Fibroblast of skin of scalp (primary cell): ENCODE measurements at places on chromosomes 12 and 14.

- peak; percentile 95 for DNase-seq
These were observed 1.8 kb downstream of the DCN start for GRCh38 chr12:91180582-91181395.

DNA sequence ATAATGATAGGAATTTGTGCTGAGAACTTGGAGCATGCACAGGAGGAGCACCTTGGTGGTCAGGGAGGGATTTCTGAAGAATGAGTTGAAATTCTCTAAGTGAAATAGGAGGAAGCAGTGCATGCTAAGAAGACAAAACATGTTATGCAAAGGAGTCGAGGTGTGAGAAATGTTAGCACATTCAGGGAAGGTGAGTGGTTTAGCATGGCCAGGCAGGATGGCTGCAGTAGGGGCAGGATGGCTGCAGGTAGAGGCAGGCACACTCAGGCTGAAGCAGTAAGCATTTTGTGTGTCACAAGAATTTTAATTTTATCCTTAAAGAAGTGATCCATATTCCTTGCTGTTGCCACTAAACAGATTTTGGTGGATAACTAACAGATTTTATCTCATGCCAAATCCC lies 46.3 kb downstream of the CATSPERB start:
- DNase-seq, result no peak

- DNase-seq, result no peak
These were observed 24.4 kb upstream of the YARS2 start for GRCh38 chr12:32780071-32780470.

- DNase-seq, result no peak
These were observed 742.7 kb downstream of the VRK1 start for GRCh38 chr14:97539884-97540283.

DNA sequence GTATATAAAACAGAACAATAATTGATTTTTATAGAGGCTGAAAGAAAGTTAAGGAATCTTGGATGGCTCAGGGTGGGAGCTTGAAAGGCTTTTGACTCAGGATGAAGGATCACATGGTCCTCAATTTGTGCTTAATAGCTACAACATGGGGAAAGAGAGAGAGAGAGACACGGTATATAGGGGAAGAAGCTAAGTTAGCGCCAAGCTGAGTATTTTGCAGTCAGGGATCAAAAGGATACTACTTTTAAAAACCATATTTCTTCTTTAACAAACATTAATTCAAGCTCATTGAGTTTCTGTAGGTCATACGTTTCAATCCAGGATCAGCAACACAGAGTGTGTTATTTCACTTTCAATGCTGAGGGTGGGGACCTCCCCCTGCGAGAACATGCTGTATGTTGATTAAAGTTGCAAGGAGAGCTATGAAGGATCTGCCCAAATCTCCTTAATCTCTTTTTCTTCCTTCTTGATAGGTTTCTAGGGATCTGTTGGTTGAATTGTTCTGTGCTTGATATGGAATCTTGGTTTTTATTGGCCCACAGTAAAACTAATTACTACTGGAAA lies 133.1 kb upstream of the NUDT4 start:
- no peak for DNase-seq

DNA sequence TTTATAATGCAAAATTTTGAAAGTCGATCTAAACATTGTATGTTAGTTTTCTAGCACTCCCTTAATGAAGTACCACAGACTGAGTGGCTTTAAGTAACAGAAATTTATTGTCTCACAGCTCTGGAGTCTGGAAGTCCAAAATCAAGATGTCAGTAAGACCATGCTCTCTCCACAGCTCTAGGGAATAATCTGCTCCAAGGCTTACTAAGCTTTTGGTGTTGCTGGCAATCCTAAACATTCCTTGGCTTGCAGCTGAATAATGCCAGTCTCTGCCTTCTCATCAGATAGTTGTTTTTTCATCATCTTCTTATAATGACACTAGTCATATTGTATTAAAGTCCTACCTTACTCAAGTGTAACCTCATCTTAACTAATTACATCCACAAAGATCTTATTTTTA lies 102.2 kb downstream of the RASSF9 start:
- DNase-seq, result peak; percentile 47

GRCh38 chr14:51240804-51241380 lies 845 bp downstream of the TMX1 start:
- no peak for DNase-seq

GRCh38 chr14:100820957-100821356 lies 5.0 kb upstream of the MEG3 start:
- DNase-seq, result no peak

- DNase-seq, result no peak
These were observed 116.4 kb downstream of the PDZRN4 start for GRCh38 chr12:41304526-41304925.

DNA sequence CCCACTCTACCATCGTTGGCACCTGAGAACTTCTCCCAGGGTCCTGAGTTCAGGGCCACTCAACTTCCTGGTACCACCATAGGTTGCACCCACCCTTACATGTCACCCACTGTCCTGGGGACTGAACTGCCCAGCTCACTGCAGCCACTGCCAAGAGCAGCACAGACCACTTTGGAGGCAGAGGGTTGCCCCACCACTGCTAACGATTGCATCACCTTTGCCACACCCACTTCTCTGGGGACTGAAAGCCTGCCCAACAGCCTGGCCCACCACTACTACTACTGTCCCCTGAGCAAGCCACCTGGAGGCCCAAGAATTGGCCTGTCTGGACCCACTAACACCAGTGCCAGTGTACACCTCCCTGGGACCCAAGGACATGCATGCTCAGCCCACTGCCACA lies 27.6 kb downstream of the CACNA2D4 start:
- no peak for DNase-seq

DNA sequence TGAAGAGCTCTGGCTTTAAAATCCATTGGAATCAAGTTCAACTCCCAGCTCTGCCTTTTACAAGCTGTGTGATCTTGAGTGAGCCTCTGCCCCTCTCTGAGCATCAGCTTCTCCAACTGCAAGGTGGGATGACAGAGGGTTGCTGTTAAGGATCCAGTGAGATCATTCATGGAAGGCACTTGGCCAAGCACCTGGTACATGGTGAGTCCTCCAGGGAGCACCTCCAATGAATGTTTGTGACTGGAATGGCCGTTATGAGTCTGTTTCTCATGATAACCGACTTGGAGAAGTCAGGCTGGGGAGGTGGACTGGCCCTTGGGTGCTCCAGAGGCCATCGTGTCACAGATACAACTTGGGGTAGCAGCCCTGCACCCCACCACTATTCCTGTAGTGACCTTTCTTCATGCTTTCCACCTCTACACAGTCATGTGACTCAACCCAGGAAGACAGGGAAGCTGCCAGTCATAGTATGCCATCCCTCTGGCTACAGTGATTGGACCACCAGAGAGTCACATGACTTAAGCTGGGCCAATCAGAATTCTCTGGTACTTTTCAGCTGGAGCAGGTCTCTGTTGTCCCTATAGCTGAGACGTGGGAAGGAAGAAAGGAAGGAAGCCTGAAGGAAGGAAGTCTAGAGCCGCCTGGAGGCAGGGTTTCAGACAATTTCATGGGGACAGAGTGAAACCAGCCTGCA lies 146.5 kb upstream of the MYL2 start:
- no peak for DNase-seq

DNA sequence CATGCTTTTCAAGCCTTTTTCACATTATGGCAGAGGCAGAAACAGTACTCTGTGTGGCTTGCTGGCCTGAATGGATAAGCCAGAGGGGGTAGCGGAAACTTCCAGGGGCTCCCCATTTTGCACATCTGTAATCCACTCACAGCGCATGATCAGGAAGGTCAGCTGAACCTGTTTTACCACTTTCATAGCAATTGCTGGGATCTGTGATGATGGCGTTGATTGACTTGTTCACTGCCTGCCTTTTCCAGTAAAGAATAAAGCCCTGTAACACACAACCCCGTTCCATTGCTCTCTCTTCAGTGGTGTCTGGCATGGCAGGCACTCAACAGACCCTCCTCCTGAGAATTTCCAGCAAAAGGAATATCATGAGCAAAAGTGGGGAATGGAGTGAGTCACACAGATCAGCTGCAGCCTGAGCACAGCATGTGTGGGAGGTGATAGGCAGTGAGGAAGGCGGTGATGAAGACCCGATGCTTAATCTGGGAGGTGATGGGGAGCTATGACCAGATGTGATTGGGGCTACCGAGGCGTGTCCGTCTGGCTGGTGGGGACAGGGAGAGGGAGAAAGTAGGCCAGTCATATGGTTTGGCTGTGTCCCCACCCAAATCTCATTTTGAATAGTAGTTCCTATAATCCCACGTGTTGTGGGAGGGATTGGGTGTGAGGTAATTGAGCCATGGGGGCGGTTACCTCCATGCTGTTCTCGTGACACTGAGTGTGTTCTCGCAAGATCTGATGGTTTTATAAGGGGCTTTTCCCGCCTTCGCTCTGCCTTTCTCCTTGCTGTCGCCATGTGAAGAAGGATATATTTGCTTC lies 44.7 kb upstream of the CHST11 start:
- DNase-seq, result no peak

DNA sequence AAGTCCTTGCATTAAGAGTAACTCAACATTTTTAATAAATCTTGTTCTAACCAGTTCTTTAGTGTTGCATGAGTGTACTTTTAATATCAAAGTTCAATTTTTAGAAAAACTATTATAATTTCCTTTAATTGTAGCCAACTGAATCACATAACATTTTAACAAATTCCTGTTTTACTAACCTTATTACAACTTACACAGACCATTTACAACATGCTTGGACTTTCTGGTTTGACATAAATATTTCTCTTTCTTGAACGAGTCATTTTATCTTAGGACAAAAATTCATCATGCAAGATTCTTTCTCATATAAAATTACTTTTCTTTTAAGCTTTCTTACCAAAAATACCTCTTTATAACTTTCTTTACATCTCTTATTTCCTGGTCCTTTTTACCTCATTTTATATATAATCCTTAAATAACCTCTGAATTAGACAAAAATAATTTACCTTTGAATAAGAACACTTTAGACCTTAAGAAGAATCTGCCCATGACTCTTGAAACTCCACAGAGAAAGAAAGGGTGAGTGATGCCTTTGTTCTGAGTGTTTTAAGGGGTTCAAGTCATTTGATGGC lies 3.9 kb downstream of the SLCO1A2 start:
- no peak for DNase-seq

DNA sequence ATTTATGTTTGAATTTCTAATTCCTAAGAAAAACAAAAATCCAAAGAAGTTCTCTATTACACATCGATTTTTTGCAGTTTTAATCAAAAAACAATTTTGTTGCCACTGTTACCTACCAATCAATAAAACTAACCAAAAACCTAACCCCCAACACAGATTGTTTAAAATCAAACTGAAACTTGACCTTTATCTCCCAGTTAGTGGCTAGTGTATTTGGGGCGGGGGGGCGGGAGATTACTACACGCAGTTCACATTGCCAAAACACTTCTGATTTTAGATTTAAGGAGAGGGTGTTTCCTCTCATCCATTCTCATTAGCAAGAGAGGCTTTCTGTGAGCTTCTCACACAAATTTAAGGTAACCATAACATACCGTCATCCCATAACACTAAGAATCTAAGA lies 6.4 kb downstream of the CDC42BPB start:
- no peak for DNase-seq

DNA sequence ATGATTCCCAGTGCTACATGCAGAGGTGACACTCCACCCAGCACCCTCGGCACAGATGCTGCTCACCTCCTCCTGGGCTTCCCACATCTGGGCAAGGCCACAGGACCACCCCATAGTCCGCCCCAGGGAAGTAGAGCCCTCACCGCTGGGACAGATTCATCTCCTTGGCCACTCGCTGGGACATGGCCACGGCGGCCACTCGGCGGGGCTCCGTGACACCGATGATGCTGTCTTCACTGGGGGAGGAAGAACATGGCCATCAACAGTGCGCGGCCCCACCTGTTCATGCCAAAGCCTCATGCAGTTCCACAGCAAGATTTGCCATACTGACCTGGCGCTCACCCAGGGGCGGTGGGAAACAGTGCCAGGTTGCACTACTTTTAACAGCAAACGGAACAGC lies 13.7 kb downstream of the DHX37 start:
- no peak for DNase-seq

GRCh38 chr14:66596241-66596985 lies 88.5 kb downstream of the GPHN start:
- DNase-seq, result no peak

GRCh38 chr12:110546339-110546738 lies 36.8 kb downstream of the PPTC7 start:
- DNase-seq, result peak; percentile 90

DNA sequence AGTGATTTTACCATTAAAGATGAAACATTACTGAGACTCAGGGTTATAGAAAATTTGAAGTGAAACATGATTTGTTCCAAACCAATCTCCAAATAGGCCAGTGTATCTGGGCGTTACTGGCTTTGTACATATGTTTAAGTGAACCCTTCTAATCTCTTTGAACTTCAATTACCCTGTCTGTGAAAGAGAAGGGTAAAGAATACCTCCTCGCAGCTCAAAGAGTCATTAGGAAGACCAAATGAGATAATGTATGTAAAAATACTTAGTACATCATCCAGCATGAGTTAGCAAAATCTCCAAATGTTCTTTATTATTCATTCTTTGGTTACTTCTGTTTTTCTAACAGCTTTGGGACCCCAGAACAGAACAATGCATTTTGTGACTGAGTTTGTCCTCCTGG lies at the start of gene OR11H6:
Gene OR11H6, plus strand, starts transcription at position 301 of the 400 bp plus-strand sequence. Its CDS starts 0 bp downstream, at position 301.
- no peak for DNase-seq

DNA sequence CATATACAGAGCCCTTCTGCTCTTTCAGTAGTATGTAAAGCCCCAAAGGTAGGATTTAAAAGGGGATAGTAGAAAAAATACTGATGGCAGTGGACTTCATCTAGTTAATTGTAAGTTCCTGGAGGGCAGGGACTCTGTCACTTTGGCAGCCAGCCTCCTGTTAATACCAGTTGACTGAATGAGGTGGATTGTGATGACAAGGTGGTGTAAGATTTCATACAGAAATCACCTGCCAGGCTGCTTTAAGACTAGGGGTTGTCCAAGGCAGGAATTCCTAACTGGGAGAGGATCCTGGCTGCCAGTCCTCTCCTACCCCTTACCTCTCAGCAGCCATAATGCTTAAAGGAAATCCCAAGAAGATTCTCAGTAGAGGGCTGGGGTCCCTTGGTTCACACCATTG lies 7.3 kb downstream of the DYRK2 start:
- DNase-seq, result no peak

- DNase-seq, result no peak
These were observed 390.7 kb downstream of the APAF1 start for GRCh38 chr12:99035803-99036202.

DNA sequence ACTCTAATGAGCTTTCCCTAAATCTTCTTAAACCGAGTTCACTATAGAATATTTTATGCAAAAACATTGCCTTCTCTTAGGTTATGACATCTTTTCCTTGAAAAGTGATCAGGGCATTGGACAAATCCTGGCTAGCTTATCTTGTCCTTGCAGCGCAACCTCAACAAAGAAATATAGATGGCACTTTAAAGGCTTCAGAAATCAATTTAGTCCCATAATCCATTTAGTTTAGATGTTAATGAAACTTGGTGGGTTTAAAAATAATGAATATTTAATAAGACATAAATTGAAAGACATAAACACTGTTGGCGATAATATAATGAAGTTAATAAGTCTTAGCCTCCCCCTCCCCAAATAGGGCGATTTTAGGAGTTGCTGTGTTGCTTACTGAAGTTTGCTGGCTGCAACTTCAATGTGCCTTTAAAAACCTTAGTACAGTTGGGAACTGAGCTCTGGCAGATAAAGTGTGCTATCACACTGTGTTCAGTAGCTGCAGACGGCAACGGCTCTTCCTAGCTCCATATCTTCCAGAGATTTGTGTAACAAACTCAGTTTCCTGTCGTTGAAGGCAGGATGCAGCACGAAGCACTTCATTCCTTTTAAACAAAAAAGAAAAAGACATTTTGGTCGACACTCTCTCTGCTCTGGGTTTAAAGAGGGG lies 19.5 kb downstream of the PLXNC1 start:
- no peak for DNase-seq
